ENCODE measurements at places on chromosomes 1 and 21.

DNA sequence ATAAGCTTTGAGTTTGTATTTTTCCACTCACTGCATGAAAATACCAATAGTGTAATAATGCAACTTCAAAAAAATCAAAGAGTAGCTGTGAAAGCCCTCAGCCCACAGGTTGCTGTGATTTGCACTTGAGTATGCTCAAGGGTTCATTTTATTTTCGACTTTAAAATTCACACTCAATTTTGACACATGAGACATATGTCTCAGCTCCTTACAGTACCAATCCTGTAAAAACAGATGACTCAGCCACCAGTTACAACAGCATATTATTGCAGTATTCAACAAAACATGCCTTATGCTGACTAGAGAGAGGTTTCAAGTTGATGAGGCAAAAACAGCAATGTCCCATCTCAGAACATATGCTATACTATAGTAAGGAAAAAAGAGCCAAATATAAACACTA is 66.1 kb downstream of the CYYR1 start:
- no peak for DNase-seq

DNA sequence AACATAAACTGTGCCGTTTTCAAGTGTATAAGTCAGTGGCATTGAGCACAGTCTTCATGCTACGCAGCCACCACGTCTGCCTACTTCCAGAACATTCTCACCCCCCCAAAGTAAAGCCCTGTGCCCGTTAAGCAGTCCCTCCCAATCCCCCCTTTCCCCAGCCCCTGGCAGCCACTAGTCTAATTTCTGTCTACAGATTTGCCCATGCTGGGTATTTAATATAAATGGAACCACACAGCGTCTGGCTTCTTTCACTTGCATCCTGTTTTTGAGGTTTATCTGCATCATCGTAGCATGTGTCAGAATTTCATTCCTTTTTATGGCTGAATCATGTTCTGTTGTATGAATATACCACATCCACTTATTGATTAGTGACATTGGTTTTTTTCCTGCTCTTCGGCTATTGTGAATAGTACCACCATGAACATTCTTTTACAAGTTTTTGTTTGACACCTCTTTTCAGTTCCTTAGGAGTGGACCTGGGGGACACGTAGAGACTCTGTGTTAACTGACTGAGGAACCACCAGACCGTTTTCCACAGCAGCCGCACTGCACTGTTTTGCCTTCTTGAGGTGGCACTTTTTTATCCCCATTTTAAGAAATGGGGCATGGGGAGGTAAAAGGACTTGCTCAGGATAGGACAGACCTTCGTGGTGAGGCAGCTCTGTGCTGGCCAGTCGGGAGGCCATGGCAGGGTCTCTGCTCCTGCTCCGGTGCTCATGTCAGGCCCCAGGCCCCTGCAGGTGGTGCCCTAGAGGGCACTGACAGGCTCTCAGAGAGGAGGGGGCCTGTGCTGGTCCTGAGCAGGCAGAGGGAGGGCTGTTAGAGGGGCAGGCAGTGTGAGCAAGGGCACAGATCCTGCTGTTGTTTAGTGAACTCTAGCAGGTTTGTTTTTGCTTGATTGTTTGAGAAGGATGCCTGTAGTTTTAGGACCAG is 123.8 kb downstream of the PCBP3 start:
- no peak for DNase-seq

- DNase-seq = no peak
These were observed 10.1 kb downstream of the TMCC2 start for GRCh38 chr1:205237526-205238484.

DNA sequence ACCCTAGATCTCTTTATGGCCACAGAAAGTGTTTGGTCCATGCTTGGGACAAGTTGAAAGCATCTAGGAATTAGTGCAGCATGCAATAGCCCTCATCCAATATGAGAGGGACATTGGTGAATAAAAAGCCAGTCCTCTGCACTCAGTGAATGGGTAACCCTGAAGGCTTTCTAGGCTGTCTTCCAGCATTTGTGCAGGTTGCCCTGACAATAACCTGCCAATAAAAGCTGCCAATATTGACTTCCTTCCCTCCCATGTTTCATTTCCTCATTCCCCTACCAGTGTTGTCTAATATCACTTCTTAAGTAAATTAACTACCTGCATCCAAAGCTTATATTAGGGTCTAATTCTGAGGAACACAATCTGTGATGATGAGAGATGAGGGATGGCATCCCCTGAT is 563.6 kb upstream of the NEGR1 start:
- no peak for DNase-seq

DNA sequence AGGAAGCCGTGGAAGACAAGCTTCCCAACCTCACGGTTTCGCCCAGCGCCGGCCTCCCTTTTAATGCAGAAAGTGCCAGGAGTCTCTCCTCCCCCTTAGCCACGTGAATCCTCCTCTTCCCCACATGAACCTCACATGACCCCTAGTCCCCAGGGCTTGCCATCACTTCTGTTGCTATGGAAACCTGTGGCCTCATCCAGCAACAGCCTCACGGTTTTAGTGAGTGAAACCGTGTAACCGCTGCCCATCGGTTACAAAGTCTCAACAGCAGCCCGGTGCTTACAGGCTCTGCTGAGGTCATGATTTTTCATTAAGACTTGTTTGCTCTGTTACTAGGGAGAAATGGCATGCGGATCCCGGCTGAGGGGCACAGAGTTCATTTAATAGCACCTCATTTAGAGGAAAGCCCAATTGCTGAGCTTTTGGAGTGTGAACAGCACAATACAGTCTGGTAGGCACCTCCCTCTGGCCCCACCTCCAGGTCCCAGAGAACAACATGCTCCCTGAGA is 143.2 kb upstream of the BACE2 start:
- DNase-seq = no peak

DNA sequence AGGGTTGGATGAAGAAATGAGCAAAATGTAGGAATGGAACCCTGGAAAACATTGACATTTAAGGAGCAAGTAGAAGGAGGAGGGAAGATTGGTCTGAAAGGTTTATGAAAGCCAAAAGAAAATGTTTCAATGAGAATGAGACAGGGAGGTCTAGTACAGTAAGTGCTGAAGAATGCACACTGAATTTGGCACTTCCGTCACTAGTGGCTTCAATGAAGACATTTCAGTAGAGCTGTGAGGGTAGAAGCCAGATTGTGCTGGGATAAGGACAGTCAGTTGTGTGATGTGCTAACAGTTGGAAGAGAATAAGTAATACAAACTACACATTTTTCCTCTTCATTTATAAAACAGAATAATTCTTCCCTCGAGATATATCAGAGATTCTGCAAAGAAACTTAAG is 17.1 kb downstream of the THEM4 start:
- no peak for DNase-seq

DNA sequence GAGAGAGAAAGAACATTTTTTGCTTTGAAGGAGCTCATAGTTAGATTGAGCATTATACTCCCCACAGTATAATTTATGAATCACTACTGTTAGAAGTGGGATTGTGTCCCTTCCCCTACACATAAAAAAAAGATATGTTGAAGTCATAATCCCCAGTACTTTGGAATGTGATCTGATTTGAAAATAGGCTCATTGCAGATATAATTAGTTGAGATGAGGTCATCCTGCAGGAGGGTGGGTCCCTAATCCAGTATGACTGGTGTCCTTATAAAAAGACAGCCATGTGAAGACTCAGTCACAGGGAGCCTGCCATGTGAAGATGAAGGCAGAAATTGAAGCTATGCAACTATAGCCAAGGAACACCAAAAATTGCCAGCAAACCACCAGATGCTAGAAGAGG is 76.4 kb downstream of the TGFB2 start:
- no peak for DNase-seq

Data from iPS DF 19.7 (cell line).